ENCODE measurements at places on chromosomes 16 and 17.
A peak's percentile ranks its signal among the peaks of the same experiment; 100 is the strongest.

GRCh38 chr17:4994081-4994595 lies 3.2 kb downstream of the INCA1 start:
- DNase-seq: no peak

DNA sequence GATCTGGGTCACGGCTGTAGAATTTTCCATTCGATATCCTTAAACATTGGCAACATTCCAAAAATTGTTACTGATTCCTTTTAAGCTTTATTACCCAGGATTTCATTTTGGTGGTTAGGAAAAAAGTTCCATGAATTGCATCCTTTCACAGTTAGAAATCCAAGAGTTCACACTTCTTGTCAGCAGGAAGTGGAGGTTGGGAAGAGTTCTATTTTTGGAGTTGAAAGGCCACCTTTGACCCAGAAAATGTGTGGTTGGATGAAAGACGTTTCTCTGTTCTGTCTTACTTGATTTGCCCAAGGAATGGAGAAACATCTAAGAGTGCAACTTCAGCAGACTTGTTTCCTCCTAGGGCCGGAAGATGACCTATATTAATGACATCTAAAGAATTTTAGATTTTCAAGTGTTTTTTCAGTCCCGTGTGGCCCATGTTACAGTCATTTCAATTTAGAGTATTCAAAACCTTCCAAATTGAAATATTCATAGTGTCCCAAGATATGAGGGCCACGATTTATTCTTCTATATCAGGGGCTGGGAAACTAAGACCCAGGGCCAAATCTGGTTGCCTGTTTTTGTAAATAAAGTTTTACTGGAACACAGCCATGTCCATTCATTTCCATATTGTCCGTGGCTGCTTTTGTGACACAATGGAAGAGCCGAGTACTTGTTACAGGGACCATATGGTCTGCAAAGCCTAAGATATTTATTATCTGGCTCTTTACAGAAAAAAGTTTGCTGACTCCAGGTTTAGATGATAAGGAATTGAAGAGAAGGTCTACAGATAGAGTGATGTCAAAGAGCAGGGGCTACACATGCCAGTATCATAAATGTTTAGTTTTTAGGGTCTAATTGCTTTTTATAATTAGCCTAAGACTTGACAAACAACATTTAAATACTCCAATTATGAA lies 50.2 kb downstream of the CDK5R1 start:
- no peak for DNase-seq

DNA sequence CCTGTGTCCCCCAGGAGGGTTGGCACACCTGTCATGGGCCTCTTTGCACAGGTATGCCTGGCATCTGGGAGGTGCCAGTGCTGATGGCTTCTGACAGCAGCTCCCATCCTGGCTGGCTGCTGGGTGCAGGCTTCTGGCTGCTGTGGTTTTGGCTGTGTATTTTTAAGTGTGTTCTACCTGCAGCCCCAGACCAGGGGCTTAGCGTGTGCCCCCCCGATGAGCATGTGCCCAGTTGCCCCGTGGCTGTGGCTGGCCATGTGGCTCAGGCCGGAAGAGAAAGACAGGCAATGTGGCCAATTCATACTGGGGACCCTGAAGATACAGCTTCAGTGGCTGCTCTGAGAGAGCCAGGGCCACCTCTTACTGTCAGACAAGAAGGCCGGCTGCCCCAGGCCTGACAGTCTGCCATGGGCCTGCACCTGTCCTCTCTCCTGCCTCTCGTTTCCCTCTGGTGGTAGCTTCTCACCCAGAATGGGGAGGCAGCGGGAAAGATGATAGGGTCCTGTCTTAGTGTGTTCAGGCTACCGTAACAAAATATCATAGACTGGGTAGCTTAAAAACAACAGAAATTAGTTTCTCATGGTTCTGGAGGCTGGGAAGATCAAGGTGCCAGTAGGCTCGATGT lies 37.6 kb upstream of the LGALS9 start:
- no peak for DNase-seq

DNA sequence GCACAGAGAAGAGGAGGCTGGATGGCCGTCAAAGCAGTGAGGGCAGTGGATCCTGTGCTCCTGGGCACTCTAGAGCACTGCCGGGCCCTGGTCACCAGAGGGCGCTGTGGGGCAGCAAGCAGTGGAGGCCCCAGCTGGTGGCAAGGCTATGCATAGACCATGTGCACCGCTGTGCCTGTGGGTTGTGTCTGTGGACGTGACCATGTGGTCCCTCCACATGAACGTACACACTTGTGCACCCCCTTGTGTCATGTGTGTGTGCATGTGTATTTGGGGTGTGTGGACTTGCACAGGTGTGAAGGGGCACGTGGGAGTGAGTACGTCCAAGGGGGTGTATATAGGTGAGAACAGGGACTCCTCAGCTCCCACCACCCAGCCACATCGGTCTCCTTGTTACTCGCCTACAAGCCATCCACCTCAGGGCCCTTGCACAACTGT lies 4.4 kb upstream of the MAP2K3 start:
- DNase-seq: peak; percentile 75

GRCh38 chr16:58828901-58829545 lies 94.9 kb upstream of the GOT2 start:
- no peak for DNase-seq

- no peak for DNase-seq
Measured at GRCh38 chr17:27559506-27560481, 71.2 kb upstream of the LGALS9 start.

GRCh38 chr17:6567528-6568183 lies 11.3 kb upstream of the PITPNM3 start:
- no peak for DNase-seq

- no peak for DNase-seq
Measured at GRCh38 chr16:35751191-35751941, 2292.0 kb downstream of the TP53TG3F start.

DNA sequence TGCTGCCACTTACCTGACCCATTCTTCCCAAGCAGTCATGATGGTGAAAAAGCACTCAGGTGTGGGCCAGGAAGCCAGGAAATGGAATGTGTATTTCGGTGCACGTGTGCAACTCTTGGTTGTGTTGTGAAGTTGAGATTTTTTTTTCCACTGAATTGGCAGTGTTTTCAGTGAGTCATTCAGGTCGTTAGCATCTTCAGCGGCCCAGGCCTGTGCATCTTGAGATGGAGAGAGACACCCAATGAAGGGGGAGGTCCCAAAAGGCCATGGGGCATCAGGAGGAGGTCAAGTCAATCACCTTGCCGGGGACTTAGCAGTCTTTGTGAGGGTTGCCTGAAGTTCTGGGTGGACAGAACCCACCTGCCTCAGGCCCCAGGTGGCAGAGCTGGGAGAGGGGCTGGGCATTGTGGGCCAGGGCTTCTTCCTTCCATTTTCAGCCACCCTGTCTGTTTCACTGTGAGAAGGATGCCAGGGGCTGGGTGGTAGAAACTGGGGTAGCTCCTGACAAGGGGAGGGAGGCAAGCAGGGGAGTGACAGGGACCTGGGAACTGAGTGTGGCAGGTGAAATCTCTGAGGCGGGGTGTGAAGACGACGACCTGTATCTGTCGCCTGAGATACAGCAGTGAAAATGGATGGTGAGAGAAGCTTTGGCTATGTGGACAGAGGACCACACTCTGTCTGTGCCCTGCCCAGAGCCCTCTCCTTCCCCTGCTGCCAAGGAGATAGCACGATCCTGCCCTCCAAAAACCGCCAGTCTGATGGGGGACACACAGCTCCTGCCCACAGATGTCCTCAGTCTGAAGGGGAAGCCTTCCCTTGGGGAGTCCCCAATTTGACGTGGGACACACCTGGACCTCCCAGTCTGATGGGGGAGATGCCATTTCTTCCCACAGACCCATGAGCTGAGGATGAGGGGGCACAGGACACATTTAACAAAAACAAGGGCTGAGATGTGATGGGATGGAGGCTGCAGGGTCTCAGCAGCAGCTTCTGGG lies 11.9 kb downstream of the TBKBP1 start:
- DNase-seq: no peak

- DNase-seq: no peak
Measured at GRCh38 chr16:83085660-83086059, 458.9 kb downstream of the CDH13 start.

DNA sequence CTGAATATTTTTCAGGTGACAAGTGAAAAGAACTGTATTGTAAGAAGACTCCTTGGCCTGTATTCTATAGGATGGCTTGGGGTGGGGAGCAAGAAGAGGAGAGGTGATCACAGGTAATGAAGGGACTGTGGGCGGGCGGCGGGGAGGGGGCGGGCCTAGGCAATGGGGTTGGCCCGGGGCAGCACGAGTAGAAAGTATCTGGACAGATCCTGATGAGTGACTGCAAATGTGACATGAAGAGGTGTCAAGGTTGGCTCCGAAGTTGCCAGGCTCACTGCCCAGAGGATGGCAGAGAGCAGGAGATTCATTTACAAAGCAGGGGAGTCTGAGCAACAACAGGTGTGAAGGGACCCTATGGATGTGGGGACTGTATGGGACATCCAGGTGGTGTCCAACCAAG lies 10.8 kb upstream of the G6PC1 start:
- DNase-seq: no peak

GRCh38 chr17:28221751-28222414 lies 97.1 kb upstream of the TMEM97 start:
- DNase-seq: no peak

DNA sequence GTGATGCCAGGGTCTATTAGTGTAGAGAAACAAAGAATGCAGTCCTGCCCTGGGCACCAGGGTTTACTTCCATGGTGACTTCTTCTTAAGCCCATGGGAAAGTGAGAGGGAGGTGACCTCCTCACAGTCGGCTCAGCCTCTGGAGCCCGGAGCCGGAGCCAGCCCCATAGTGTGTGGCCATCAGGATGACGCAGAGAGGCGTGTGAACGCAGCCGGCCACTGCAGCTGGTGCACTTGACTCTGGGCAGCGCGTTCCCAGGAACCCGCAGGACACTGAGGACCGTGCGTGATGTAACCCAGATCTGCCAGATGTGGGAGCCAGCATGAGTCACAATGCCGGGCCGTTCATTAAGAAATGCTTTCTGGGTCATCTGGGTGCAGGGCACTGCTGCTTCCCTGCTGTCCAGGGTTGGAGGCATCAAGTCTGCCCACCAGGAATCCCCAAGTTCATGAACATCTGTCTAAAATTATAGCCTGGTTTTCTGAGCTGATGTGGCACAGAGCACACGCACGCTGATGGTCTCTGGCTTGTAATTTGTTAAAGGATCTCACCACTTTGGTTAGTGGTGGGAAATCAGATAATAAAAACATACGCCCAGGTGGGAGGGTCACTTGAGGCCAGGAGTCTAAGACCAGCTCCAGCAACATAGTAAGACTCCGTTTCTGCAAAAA lies 114.1 kb downstream of the PITPNC1 start:
- DNase-seq: no peak

DNA sequence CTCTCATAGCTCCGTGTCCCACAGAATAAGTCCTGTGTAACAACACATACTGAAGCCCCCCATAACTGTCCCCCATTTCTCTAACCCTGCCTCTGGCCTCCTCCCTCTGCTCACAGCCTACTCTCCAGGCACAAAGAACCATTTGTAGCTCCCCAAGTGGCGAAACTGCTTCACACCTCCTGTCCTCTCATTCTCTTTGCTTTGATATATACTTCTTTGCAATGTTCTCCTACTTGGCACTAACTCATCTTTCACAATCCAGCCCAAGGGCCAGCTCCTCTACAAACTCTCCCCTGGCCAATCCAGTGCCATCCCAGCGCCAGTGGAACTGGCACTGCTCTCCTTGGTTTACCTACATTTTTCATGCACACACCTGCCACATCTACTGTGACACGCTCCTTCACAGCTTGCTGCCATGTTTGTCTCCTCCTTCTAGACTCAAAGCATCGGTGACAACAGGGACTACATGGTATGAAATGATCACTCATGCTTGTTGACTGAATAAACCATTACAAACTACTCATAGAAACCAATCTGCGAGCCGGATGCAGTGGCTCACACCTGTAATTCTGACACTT lies 12.8 kb downstream of the CYTH1 start:
- no peak for DNase-seq

DNA sequence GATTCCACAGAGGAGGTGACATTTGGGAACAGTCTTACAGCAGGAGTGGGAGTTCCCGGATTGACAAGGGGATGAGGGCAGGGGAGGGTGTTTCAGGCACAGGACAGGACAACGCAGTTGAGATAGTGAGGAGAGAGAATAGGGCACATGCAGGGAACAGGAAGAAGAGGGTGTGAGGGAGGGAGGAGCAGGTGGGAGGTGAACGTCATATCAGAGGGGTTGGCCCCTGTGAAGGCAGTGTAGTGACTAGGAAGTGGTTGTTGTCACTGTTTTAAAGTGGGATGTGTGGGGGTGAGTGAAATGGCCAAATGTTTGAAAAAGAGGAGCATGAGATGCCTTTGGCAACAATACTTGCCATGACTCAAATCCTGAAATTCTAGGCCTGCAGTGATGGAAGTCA lies 12.2 kb downstream of the PRKCB start:
- DNase-seq: peak; percentile 69
